Testis (tissue), 5 donors: ENCODE measurements at places on chromosomes 1 and 21.

GRCh38 chr1:33050221-33051076, 13.8 kb upstream of the AK2 start:
- DNase-seq = no peak

DNA sequence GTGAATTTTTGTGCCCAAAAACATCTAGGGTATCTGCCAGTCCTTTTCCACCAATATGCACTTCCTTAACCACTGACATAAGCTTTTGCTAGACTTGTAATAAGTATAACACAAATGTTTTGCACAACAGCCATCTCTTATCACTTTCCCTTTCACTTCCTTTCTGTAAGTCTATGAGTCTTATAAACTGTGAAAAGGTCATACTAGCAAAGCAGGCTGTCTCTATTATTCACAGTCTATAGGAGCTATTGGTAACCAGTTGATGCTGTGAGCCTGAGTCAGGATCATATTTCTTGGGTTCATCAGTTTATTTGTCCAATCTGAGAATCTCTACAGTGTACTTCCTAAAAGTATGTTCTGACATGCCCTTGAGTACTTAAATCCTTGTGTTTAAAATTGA, 172.6 kb downstream of the CHRM3 start:
- DNase-seq = no peak

DNA sequence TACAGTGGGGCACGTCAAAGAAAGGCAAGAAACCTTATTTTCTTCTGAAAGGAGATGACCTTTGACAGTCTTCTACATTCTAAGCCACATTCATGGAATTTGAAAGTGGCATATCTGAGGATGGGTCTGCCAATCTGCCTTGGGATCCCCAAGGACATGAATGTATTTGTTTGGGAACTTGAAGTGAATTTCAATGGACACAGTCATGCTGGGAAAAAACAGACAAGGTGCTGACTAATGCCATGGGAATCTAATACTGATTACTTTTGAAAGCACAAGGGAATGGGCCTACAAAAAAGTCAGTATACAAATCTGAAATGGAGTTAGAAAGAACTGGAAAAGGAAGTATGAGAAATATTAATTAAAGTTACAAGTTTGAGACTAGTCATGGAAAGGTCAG, 128.8 kb downstream of the KCNJ6 start:
- no peak for DNase-seq

DNA sequence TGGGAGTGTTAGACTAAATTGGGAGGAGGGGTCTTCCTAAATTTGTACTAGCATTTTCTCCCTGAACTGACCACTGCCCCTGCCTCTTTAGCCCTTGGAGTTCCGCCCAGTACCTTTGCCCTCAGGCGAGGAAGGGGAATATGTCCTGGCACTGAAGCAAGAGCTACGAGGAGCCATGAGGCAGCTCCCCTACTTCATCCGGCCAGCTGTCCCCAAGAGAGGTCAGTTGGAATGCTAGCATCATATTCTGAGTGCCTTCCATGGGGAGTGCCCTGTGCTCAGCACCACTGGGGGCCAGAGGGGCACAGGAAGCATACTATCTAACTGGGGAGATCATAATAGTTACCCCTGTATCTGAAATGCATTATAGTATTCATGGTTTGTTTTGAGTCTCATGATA, 10.7 kb downstream of the POLR3GL start:
- no peak for DNase-seq

DNA sequence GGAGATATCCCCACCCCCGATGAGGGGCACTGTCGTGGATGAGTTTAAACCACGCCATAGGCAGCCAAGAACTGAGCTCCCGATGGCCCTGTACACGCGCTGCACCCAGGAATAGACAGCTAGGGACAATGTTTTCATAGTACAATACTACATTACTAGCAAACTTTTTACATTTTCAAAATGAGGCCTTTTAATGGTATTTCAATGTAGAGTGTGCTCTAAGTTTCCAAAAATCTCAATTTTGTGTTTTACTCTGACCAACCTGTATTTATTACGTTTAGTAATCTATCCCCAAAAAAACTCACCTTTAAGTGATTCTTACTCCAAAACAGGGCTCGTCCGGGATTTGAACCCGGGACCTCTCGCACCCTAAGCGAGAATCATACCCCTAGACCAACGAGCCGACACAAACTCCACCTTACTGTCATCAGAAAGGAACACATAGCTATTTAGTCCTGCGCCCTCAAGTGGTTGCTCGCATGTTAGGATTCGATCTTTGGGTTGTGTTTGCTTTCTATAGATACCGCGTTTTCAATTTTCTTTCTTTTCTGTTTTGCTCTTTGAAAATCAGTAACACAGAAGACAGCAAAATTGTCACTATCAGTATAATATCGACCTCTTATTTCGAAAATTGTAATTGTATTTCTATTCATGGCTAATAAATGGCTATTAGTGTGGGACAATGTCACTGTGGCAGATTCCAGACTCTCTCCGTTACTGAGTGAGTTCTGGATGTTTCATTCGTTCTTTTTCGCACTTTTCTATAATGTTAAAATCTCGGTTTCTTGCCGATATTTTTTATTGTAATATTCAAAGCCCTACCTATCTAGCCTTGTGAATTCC, 6.4 kb upstream of the MPZL1 start:
- peak; percentile 96 for DNase-seq
